Thyroid gland (tissue), 4 donors: ENCODE measurements at places on chromosomes 1 and 21. TPM values are rescaled to one million over a fixed set of nuclear protein-coding genes. Genes with fewer than 3 reads are reported as not detected.

Gene CPT2
- total RNA-seq = 27.4 TPM

Gene ANKRD45
- 2.3 TPM for total RNA-seq

Gene GPA33
- not detected for total RNA-seq

Gene CA14
- 0.22 TPM for total RNA-seq

Gene ILDR2
- 0.88 TPM for total RNA-seq

Gene ERO1B
- total RNA-seq = 29.8 TPM

Gene OR2L5
- total RNA-seq = not detected

Gene B4GALT2
- total RNA-seq = 30.3 TPM

GRCh38 chr1:159800177-159800930 lies 1.8 kb upstream of the FCRL6 start:
- no peaks in the 10 kb centered on the region for H3K36me3 ChIP-seq
- H3K4me3 ChIP-seq = no peak overlapping the region
- DNase-seq = no peak

GRCh38 chr1:205977402-205978014 lies 25.7 kb downstream of the RAB7B start:
- H3K27ac ChIP-seq = no peak overlapping the region
- no peaks in the 10 kb centered on the region for H3K36me3 ChIP-seq
- no peak overlapping the region for H3K4me3 ChIP-seq
- no peaks in the 10 kb centered on the region for H3K27me3 ChIP-seq

DNA sequence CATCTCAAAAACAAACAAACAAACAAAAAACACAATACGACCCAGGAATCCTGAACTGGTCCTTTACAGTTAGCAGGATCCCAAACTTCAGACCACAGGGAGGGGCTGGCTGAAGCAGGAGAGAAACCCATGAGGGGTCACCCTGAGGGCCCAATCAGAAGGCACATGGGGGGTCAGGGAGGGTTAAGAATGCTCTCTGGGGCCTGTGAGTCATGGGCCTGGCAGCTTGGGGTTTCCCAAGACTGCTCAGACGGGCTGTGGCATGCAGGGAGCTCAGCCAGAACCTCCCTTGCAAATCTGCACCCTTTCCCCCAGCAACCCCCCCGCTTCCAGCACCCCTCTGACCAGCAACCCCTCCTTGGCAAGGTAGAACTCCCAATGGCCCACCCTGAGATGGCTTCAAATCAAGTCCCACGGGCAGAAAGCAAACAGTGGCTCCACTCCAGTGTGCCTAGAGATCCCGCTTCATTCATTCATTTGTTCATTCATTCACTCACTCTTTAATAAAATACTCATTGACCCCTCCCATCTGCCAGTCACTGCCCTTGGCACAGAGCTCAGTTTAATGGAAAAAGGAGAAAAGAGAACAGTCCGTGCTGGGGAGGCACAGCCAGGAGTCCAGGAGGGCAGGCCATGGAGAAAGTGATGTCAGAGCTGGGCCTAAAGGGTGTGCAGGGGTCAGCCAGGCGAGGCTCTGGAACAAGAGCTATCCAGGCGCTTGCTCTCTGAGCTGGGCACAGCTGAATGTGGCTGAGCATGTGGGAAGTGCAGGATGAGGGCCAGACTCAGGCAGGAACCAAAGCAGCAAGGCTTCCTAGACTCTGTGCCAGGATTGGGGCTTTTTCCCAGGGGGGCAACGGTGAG lies 8.2 kb downstream of the UQCRHL start:
- H3K27me3 ChIP-seq = no peaks in the 10 kb centered on the region
- no peaks in the 10 kb centered on the region for H3K36me3 ChIP-seq
- H3K4me1 ChIP-seq = peaks cover 25% of the 10 kb centered on the region

- no peak for DNase-seq
- H3K36me3 ChIP-seq = no peaks in the 10 kb centered on the region
- H3K27ac ChIP-seq = no peak overlapping the region
- H3K27me3 ChIP-seq = no peaks in the 10 kb centered on the region
- no peak overlapping the region for H3K4me3 ChIP-seq
Measured at GRCh38 chr1:158972841-158973240, 36.9 kb upstream of the IFI16 start.

DNA sequence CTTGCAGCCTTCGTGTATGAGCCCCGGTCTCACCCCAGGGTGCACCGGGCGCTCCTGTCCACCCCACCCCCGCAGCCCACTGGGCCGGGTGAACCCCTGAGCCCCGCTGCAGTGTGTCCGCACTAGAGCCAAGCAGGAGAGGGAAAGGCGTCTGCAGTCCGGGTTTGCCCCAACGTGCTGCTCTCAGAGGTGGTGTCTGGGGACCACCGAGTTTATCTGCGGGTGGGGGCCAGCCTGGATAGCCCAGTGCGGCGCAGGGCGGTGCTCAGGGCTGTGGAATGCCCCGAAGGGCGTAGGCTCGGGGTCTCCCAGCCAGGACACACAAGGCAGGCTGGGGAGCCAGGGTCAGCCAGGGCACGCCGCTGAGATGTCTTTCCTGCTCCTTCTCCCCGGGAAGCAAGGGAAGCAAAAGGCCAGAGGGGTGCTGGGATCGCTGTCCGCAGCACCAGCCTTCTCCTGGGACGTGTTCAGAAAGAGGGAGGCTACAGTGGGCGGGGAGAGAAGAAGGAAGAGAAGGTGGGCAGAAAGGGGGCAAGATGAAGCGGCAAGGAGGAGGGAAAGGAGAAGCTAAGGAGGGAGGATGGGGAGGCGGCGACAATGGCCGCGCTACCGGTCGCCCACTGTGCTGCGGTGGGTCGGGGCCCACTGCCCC lies 56.6 kb downstream of the MAB21L3 start:
- H3K4me1 ChIP-seq = no peaks in the 10 kb centered on the region
- no peak overlapping the region for H3K4me3 ChIP-seq
- H3K27me3 ChIP-seq = no peaks in the 10 kb centered on the region
- DNase-seq = peak; percentile 33
- no peaks in the 10 kb centered on the region for H3K36me3 ChIP-seq

DNA sequence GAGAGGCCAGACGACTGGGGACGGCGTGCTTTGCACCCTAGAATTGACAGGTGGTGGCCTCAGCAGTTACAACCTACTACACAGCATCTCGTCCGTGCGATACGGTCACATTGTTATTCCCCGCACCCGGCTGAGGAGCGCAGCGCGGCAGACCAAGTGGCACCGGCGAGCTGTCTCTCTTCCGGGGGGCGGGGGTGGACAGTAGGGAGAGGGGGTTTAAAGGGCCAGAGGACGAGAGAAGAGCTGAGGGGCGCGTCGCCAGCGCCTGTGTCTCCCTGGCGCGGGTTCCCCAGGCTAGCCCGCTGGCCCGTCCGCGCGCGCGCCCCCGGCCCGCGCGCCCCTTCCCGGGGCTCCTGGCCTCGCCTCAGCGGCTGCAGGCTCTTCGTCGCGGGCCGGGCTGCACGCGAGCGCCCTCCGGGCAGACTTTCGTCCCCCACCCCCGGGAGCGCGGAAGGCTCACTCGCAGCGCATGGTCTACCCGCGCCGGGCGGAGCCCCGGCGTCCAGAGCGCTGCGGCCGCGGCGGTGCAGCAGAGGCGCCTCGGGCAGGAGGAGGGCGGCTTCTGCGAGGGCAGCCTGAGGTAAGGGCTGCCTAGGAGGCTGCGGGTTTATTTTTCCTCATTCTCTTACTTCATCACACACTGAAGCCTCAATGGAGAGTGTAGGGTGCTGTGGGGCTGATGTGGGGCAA lies at the start of gene PDE4B:
TSS of gene PDE4B (plus strand) at position 227 of the 690 bp plus-strand sequence.
- DNase-seq = no peak
- no peak within 1 kb of the TSS for H3K4me3 ChIP-seq
- no peaks in the 10 kb centered on the region for H3K4me1 ChIP-seq
- no peaks in the 10 kb centered on the region for H3K36me3 ChIP-seq

- peaks cover 20% of the 10 kb centered on the region for H3K4me1 ChIP-seq
- no peak overlapping the region for H3K27ac ChIP-seq
- no peaks in the 10 kb centered on the region for H3K36me3 ChIP-seq
Measured at GRCh38 chr1:9086796-9087195, 17.4 kb upstream of the SLC2A5 start.

- H3K4me3 ChIP-seq = no peak overlapping the region
- H3K27me3 ChIP-seq = no peaks in the 10 kb centered on the region
- no peaks in the 10 kb centered on the region for H3K36me3 ChIP-seq
- no peak for DNase-seq
- no peak overlapping the region for H3K27ac ChIP-seq
Measured at GRCh38 chr1:61853583-61853982, 111.3 kb downstream of the PATJ start.

GRCh38 chr1:161037661-161038522 lies 872 bp downstream of the TSTD1 start:
- H3K27ac ChIP-seq = peak overlapping the region; percentile 70
- H3K4me3 ChIP-seq = peak overlapping the region; percentile 60
- peak; percentile 81 for DNase-seq
- H3K27me3 ChIP-seq = no peaks in the 10 kb centered on the region
- peaks cover 35% of the 10 kb centered on the region for H3K36me3 ChIP-seq
- peaks cover 22% of the 10 kb centered on the region for H3K4me1 ChIP-seq

- H3K4me3 ChIP-seq = peak overlapping the region; percentile 28
- peaks cover 16% of the 10 kb centered on the region for H3K27me3 ChIP-seq
- H3K27ac ChIP-seq = peak overlapping the region; percentile 30
- DNase-seq = peak; percentile 14
Measured at GRCh38 chr1:228646717-228647522, 88.4 kb upstream of the RHOU start.

- H3K4me3 ChIP-seq = no peak overlapping the region
- peak; percentile 45 for DNase-seq
- H3K36me3 ChIP-seq = no peaks in the 10 kb centered on the region
- H3K27me3 ChIP-seq = no peaks in the 10 kb centered on the region
Measured at GRCh38 chr1:119475866-119476439, 31.1 kb upstream of the HSD3B1 start.

DNA sequence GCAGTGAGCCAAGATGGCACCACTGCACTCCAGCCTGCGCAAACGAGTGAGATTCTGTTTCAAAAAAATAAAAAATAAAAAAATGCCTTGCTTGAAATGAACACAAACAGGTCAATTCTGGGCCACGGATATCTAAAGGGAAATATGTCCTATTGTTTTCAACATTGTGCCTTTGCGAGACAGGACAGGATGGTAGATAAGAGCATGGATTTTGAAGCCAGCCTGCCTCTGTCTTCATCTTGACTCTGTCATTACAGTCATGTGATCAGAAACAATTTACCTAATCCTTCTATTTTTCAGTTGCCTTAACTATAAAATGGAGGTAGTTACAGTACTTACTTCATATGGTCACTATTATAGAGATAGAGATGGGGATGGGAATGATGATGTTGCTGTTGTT lies 56.7 kb upstream of the ZSWIM5 start:
- H3K4me3 ChIP-seq = no peak overlapping the region
- no peak overlapping the region for H3K27ac ChIP-seq

DNA sequence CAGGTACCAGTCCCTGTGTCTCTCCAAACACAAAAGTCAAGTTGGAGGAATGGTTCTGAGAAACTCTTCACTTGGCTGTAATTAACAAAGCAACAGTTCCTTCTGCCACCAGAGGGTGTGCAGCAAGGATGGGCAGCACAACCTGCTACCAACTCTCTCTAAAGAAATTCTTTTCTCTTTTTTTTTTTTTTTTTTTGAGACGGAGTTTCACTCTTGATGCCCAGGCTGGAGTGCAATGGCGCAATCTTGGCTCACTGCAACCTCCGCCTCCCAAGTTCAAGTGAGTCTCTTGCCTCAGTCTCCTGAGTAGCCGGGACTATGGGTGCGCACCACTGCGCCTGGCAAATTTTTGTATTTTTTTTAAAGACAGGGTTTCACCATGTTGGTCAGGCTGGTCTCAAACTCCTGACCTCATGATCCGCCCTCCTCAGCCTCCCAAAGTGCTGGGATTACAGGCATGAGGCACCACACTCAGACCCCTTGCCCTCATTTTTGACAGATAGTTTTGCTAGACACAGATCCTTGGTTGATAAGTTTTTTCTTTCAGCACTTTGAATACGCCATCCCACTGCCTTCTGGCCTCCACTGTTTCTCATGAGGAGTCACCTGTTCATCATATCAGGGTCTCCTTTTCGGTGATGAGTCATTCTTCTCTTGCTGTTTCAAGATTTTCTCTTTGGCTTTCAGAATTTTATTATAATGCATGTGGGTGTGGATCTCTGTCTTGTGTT lies 12.1 kb upstream of the DEGS1 start:
- H3K4me3 ChIP-seq = no peak overlapping the region
- H3K4me1 ChIP-seq = no peaks in the 10 kb centered on the region
- H3K36me3 ChIP-seq = no peaks in the 10 kb centered on the region
- peak; percentile 60 for DNase-seq

DNA sequence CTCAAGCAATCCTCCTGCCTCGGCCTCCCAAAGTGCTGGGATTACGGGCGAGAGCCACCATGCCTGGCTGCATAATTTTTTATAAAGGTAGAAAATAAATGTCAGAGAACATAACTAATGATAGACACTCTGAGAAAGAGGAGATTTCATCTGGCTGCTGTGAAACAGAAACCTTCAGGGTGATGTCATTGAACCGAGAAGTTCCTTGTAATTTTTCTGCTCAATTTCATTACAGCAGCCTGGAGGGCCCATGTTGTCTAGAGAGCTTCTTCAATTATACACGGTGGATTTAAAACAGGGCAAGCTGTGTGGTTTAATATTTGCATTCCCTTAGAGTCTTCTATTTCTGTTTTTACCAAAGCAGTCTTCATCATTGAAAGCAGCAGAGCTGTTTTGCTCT lies 64.3 kb upstream of the MORC3 start:
- no peak for DNase-seq
- no peaks in the 10 kb centered on the region for H3K27me3 ChIP-seq
- H3K4me1 ChIP-seq = peaks cover 5% of the 10 kb centered on the region
- no peak overlapping the region for H3K27ac ChIP-seq
